ENCODE measurements at places on chromosomes 4 and X. TPM values are rescaled to one million over a fixed set of nuclear protein-coding genes. Genes with fewer than 3 reads are reported as not detected.

GLRA3 gene
- total RNA-seq = 0.05 TPM

ATP5ME gene
- 602 TPM for total RNA-seq

FANCB gene
- total RNA-seq = 7.2 TPM

PCSK1N gene
- total RNA-seq = 0.33 TPM

EGF gene
- 0.19 TPM for total RNA-seq

CCSER1 gene
- 8.7 TPM for total RNA-seq

HS3ST1 gene
- 1.5 TPM for total RNA-seq

Measured in thymus (tissue), 14 donors.